Breast epithelium (tissue), 4 donors: ENCODE measurements at places on chromosomes 16 and 17. TPM values are rescaled to one million over a fixed set of nuclear protein-coding genes. Genes with fewer than 3 reads are reported as not detected.

The CCL14 gene
- 54.1 TPM for total RNA-seq

DNA sequence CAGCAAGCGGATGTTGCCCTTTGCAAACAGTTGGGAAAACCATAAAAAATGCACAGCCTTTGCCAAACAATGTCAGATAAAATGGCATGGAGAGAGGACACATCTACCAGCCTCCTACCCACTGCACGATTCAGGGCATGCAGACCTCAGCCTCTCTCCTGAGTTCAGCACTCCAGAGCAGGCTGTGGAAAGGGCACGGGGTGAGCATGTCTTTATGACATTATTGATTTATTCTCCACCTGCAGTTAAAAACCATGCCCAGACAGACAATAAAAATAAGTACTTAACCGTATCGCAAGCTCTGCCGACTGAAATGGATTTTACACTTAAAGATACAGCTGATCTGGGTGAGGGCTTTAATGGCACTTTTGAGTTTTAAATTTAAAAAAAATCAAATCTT, 127.1 kb downstream of the MAF start:
- DNase-seq = no peak
- H3K4me1 ChIP-seq = no peaks in the 10 kb centered on the region
- no peak overlapping the region for H3K27ac ChIP-seq
- no peaks in the 10 kb centered on the region for H3K27me3 ChIP-seq

The FOXN1 gene
- not detected for total RNA-seq

GRCh38 chr17:75875940-75876189, 2.5 kb downstream of the TRIM47 start:
- peak overlapping the region; percentile 94 for H3K4me3 ChIP-seq
- peaks cover 15% of the 10 kb centered on the region for H3K4me1 ChIP-seq
- H3K27ac ChIP-seq = peak overlapping the region; percentile 95
- DNase-seq = peak; percentile 70

DNA sequence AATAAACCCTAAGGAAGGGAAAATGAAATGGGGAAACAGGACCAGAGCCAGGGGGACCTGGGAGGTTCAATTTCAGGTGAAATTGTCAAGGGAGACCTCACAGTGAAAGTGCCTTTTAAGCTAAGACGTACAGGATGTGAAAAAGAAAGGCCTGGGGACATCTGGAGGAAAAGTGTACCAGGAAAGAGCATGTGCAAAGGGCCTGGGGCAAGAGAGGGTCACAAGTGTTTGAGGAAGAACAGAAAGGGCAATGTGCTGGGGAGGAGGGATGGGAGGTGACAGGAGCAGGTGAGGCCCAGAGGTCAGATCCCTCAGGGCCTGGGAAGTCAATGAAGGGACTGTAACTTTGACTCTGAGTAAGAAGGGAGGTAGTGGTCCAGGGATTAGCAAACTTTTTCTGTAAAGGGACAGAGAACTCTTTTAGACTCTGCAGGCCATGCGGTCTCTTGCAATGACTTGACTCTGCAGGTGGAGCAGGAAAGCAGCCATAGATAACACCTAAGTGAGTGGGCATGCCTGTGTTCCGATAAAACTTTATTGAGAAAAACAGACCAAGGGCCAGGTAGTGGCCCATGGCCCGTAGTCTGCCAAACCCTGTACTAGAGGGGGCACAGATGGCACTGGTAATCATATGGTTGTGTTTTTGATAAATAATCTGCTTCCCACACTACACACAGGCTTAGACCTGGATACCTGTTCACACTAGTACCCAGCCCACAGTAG, 93.8 kb downstream of the LITAF start:
- H3K36me3 ChIP-seq = no peaks in the 10 kb centered on the region
- H3K27me3 ChIP-seq = no peaks in the 10 kb centered on the region
- H3K4me3 ChIP-seq = no peak overlapping the region
- peaks cover 9% of the 10 kb centered on the region for H3K4me1 ChIP-seq

The COL1A1 gene
- total RNA-seq = 67.2 TPM
